ENCODE measurements at places on chromosomes 11 and 22.

DNA sequence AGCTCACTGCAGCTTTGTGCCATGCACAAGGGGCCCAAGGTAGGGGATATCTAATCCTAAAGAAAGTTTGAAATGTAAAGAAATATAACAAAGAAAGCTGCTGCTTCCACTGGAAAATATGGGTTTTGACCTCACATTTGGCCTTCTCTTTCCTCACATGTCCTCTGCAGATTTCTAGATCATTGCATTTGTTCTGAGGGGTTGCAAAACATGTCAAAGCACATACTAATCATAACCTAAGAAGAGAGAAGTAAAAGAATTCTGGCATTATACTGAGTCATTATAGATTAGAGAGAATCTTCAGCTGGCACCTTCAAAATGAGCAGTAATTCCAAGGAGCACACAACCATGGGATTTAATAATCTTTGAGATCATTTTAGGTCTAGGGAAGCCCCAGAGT lies 92.5 kb upstream of the CHRM4 start:
- DNase-seq, result no peak

GRCh38 chr22:37166675-37167066 lies 17.0 kb upstream of the IL2RB start:
- DNase-seq, result peak; percentile 71

GRCh38 chr11:86595451-86595850 lies 77.0 kb downstream of the ME3 start:
- no peak for DNase-seq

DNA sequence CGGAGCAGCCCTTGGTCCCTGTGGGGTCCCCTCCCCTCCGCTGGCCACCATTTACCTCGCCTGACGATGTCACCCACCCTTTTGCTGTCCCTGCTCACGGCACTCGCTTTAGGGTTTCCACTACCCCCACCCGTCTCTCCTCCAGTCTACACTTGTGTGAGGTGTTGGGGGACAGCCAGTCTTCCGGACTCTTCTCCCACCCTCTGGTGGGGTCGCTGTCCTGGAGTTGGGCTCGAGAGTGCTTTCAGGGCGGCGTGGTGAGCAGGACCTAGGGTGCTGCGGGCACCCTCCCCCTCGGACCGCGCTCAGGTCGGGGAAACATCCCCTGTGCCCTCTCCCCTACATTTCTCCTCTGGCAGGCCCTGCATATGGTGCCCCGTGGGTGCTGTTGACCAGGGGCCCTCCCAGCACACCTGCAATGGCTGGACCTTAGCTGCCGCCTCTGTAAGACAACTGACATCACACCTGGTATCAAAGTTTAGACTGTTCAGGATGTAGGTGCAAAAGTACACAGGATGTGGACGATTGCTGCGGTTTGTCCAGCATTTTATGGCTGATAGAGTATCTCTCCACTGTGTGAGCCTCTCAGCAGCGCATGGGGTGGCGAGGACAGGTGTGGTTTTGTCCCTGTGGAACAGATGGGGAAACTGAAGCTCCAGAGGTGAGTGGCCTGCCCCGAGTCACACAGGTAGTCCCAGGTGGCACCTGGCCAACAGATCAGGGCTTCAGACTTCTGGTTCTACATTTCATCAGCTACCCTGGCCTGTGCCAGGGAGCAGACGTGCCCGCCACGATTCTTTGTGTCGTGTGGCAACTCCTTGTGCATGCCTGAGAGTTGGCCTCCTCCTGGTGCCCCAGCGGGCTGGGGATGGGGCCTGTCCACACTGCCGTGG lies 1.2 kb downstream of the GRK2 start:
- no peak for DNase-seq

GRCh38 chr11:24574461-24574860 lies 77.6 kb downstream of the LUZP2 start:
- no peak for DNase-seq

DNA sequence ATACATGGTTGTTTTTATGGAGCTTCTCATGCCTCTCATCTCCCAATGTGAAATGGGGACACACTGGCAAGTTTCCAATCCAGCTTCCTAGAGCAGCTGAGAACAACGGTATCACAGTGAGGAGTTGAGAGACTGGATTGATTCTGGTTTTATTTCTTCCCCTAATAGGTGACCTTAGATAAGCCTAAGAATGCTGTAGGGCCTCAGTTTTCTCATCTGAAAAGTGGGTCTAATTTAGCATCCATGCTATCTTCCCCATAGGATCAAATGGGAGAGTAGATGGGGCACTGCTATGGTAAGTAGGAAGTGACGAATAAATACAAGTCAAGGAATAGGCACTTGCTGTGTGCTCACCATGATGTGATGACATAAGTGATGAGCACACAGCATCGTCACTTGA lies 61.1 kb upstream of the PHOX2A start:
- no peak for DNase-seq

DNA sequence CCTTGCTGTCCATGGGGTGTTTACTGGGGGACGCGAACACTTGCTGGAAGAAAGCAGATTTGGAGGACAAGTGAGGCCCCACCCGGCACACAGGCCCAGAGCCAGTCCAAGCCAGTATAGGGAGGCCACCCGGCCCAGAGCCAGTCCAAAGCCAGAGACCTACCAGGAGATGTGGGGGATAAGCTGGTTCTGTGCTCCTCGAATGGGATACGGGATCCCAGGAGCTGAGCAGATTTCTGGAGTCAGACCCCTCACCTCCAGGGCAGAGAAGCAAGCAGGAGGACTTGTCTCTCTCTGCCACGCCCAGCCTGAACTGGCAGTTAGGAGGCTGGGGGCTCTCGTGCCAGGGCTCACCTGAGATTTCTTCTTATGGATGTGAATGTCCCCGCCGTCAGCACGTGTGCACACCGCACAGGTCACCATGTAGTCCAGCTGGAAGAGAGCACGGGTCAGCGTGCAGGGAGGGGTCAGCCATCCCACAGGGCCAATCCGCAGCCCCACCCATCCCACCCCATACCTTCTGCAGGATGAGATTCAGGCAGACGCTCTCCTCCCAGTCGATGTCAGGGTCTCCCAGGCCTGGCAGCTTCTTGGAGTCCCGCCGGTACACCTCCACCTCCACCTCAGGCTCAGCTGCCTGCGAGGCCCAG lies 35.3 kb downstream of the KIAA0930 start:
- DNase-seq, result no peak

DNA sequence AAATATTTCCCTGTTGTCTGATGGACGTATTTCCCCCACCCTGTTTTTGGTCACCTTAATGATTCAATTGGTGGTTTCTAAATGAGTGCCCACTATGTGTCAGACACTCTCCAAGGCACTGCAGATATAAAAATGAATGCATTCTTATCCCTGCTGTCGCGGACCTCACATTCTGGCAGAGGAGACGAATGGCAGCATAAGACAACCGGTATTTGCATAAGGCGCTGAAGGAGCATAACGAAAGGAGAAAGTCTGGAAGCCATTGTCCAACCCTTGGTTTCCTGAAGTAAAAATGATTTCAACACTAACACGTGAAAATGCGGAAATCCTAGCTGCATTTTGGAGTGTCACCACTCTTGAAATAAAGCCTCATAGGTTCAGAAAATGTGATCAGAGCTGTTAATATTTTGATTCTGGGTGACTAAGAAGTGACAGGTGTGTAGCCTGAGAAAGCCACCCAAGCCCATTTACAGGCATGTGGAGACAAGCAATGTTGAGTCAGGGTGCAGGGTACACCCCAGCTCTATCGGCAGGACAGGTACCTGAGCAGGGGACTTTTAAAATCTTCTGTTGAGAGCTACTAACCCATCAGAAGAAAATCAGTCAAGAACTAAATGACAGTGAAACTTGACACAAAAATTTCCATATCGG lies 10.1 kb upstream of the GAB2 start:
- DNase-seq, result no peak

- no peak for DNase-seq
Measured at GRCh38 chr11:68461575-68461917, 994 bp downstream of the PPP6R3 start.

DNA sequence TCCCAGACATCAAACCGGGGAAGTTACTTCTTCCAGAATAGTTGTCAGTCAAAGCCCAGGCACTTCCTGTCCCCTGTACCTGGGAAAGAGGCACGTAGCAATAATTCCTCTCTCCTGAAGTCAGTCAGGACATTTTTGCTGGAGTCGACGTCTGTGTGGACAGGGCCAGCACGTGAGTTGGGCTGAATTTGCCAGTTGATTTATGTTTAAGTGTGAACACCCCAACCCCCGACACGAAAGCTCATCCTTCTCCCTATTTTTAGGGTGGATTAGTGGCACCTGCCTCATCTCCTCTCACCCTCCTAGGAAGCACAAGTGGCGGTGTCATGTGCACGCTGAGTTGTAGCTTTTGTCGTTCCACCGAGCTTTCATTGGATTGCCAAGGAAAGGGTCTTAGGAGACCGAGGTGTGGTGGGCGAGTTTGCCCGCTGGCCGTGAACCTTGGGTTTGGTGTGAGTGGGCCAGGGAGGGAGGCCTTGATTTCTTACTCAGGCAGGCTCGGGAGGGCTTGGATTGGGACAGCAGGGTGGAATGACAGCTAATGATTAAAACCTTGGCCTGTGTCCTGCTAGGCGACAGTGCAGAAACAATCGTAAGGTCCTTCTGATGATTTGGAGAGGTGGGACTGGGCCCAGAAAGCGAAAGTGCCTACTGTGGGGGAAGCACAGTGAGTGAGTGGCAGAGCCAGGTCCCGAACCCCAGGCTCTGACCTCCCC lies 87.0 kb upstream of the CRYBB3 start:
- no peak for DNase-seq

DNA sequence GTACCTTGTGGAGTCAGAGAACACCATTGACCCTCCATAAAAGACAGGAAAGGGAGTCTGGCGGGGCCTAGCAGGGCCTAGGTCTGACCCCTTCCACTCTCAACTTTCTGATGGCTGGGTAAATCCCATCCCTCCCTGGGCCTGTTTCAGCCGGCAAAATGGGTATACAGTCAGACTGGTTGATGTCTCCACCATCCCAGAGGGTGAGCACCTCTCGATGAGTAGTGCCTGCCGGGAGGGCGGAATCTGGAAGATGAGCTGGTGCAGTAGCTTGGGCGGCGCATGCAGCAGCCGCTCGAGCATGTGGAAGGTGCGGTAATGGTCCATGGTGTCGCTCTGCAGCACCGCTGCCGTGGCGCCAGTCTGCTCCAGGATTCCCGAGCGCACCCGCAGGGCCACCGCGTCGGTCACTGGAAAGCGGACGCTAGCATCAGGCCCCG lies 528 bp downstream of the FIBP start:
- no peak for DNase-seq

Data from stimulated activated CD8-positive, alpha-beta memory T cell treated with anti-CD3 and anti-CD28 coated beads, Interleukin-12 subunit alpha, Interleukin-12 subunit beta, amount 100 ng/mL, for 4 hours (primary cell).